ENCODE measurements at places on chromosomes 6 and 20.
A peak's percentile ranks its signal among the peaks of the same experiment; 100 is the strongest.

GRCh38 chr6:40152196-40152595, 217.9 kb upstream of the MOCS1 start:
- DNase-seq = no peak

DNA sequence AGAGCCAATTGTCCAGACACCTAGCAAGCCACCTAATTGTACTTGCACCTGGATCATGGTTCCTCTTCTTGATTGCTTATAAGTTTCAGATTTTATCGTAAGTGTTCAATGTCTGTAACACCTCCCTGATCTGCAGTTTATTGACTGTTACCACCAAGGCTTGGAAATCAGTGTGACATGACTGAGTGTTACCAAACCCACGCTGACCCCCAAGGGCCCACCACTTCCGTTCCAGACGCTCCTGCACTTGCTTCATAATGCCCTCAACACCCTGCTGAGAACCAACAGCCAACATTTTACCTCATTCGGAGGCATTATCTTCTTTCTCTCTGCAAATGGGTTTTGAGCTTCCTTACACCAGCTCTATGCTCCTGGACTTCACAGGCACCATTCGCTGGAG, 6.3 kb downstream of the CCR6 start:
- DNase-seq = no peak

- no peak for DNase-seq
These were observed 280.5 kb downstream of the RNF144B start for GRCh38 chr6:18667612-18668011.

DNA sequence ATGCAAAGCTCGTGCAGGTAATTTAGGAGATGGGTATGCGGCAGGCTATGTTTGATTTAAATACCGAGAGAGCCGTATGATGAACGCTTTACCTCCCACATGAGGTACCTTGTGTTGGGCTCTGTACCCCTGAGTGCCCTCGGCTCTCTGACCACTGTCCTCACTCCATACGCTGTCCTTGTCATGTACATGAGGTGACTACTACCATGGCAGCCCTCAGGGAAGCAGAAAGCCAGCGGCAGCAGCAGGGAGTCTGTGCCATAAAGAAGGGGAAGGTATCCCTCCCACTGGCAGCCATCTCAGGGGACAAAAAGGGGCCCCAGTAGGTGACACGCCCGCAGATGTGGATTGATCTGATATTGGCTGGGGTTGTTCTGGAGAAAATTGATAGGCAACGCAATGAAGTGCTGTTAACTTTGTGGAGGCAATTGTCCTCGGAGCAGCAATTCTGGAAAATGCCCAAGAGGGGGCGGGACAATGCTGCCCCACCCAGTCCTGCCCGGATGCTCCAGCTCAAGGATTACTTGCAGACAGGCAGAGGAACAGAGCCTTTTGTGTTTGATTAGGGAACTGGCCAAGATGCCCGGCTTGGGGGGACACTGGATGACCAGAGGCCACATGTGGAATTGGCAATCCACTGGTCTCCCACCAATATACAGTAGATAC, 38.0 kb upstream of the HSF2 start:
- no peak for DNase-seq

GRCh38 chr6:18676548-18676947, 289.4 kb downstream of the RNF144B start:
- no peak for DNase-seq

- DNase-seq = no peak
These were observed 122.3 kb downstream of the B3GAT2 start for GRCh38 chr6:70834520-70834919.

DNA sequence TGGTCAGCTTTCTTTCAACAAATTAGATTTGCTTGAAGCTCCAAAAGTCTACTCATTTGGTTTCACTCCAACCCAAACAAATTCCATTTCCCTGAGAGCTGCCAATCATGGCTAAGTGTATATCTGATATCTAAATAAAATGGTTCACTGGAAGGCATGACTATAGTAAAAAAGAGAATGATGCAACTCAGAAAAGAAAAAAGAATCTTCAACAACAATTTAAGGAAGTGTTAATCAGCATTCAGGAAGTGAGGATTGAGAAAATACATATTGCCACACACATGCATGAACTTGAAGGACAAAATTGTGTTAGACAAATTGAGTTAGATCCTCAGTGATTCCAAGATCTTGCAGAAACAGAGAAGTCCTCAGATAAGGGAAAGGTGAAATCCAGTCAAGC, 972.9 kb upstream of the FLRT3 start:
- DNase-seq = no peak

- DNase-seq = no peak
These were observed 59.0 kb upstream of the QKI start for GRCh38 chr6:163355426-163355991.

- no peak for DNase-seq
These were observed 45.0 kb upstream of the TRIM26 start for GRCh38 chr6:30258204-30258603.

DNA sequence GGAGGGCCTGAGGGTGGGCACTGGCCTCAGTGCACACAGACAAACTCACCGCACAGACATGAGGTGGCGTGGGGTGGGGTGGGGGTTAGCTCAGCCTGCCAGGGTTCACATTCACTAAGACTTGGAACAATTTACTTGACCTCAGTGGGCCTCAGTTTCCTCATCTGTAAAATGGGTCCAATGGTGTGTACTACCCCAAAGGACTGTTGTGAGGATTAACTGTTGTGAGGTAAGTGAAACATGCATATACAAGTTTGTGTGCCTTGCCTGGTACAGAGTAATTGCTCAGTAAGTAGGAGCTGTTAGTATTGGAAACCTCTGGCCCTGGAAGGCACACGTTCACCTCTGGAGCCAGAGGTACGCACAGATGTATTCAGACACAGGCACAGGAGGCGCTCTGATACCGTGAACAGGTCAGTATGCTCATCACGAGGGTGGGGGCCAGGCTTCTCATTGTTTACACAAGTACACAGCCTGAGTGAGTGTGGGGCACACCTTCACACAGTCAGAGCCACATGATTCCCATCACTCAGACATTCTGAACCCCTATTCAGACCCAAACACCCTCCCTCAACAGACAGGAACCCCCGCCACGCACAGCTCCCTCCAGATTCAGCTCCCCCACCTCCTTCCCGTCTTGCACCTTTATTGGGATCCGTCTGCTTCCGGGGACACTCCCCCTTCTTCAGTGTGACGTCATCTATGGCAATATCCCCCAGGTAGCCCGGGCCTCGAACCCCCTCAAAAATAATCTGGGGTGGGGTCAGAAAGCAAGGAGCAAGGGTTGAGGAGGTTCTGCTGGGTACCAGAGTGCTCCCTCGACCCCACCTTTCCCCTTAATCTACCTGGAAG, 59.9 kb downstream of the MDGA1 start:
- DNase-seq = no peak

DNA sequence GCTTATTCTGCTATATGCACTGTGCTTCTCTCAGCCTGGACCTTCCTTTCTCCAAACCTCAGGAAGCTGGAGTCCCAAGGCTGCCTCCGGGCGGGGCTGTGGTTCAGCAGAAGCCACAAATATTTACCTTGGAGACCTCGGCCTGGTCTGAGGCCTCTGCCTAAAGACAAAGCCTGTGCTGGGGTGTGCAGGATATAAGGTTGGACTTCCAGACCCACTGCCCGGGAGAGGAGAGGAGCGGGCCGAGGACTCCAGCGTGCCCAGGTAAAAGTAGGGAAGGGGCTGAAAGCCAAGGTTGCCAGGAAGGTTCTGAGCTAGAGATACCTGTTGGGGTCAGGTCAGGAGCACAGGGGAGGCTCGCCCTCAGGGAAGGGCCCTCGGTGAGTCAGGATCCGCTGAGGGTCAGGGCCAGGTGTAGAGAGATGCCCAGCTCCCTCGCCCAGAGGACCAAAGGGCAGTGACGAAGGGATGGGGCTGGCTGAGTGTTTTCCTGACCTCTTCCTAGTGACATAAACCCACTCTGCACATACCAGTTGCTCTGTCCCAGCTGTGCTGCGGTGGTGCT, at the start of gene BPIFB1:
TSS of gene BPIFB1 (plus strand) at position 224 of the 565 bp plus-strand sequence. CDS start 2,860 bp downstream, outside the sequence.
- no peak for DNase-seq

DNA sequence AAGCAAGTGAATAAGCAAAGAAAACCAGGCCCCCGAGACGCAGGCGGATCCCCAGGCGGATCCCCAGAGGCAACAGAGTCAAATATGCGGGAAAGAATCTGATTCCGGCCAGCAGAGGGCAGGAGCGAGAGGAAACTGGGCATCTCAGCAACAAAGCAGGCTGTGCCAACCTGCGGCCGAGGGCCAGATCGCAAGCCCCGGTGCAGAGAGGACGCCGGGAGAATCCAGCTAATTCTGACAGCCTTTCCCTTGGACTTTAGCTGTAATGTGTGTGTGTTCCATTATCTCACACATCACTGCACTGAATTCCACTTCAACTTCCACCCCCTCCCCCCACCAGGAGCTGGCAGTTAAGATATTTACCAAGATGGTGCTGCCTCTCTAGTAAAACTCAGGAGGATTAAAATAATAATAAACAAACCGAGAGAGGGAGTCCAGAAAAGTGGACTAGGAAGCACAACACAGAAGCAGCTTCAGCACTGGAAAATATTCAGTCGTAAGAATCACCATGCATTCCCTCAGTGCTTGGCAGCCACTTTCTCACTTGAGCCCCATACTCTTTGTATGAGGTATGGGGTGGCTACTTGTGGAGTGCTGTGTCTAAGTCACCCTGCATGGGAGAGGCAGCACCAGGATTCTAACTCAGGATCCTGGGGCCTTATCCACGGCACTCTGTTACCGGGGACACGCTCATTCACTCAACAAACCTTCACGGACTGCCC, 66.2 kb upstream of the SNX9 start:
- peak; percentile 41 for DNase-seq

DNA sequence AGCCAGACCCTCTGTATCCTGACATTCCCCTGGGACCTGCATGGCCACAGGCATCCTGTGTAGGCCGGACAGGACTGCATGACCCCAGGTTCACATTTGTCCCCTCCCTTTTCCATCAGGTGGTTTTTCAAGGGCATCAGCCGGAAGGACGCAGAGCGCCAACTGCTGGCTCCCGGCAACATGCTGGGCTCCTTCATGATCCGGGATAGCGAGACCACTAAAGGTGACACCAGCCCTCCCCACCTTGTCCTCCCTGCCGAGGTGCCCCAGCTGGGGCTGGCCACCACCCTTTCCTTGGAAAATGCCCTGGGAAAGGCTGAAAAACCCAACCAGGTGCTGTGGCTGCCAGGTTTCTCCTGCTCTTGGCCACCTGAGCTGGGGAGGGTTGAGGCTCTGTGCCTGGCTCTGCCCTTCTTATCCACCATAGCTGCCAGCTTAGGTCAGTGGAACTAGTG, 27.6 kb downstream of the HCK start:
- no peak for DNase-seq

DNA sequence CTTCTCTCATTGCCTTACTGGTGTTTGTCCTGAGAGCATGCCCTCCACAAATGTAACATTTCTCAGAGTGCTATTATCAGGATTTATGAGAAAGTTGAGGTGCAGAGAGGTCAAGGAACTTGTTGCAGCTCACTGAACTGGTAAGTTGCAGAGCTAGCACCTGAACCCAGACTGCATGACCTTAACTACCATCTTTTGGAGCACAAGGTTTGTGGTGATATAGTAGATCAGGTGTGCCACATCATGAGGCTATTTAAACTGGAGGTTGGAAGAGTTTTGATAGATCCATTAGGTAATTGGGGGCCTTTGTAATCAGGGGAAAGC, 112.0 kb upstream of the CITED2 start:
- no peak for DNase-seq
